ENCODE measurements at places on chromosomes 11 and 22. TPM values are rescaled to one million over a fixed set of nuclear protein-coding genes. Genes with fewer than 3 reads are reported as not detected.
A peak's percentile ranks its signal among the peaks of the same experiment; 100 is the strongest.

ACR gene
- total RNA-seq, result not detected

SLC36A4 gene
- 34.4 TPM for total RNA-seq

ANO9 gene
- total RNA-seq, result not detected

GLYATL1 gene
- 2.7 TPM for total RNA-seq

GRCh38 chr11:125128450-125128849 is 17.0 kb upstream of the TMEM218 start:
- peaks cover 5% of the 10 kb centered on the region for H3K36me3 ChIP-seq
- no peaks in the 10 kb centered on the region for H3K27me3 ChIP-seq
- peaks cover 16% of the 10 kb centered on the region for H3K4me1 ChIP-seq
- H3K27ac ChIP-seq, result no peak overlapping the region
- no peak overlapping the region for H3K4me3 ChIP-seq

DNA sequence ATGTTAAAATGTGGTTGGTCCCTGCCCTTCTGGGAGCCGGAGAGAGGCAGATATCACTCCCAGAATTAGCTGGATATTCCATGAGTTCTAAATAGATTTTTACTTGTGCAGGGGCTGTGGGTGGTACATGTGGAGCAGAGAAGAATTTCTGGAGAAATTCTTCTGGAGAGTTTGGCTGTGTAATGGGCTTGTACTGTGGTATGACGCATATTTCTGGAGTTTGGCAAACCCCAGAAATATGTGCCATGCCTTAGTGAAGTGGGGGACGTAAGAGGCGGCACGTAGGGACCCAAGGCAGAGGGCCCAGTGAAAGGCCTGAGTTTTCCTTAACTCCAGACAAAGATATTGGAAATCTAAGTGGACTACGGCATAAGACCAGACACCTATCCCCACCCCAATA is 51.3 kb upstream of the TBCEL start:
- H3K27me3 ChIP-seq, result no peaks in the 10 kb centered on the region
- H3K4me1 ChIP-seq, result peaks cover 7% of the 10 kb centered on the region
- no peak overlapping the region for H3K4me3 ChIP-seq
- H3K36me3 ChIP-seq, result no peaks in the 10 kb centered on the region
- DNase-seq, result no peak

GRCh38 chr11:128336203-128336602 is 251.2 kb downstream of the ETS1 start:
- peak overlapping the region; percentile 87 for H3K27ac ChIP-seq
- peak overlapping the region; percentile 9 for H3K4me3 ChIP-seq
- H3K27me3 ChIP-seq, result no peaks in the 10 kb centered on the region
- H3K36me3 ChIP-seq, result no peaks in the 10 kb centered on the region

GRCh38 chr11:36187622-36188021 is 101.6 kb downstream of the COMMD9 start:
- no peaks in the 10 kb centered on the region for H3K27me3 ChIP-seq
- H3K4me3 ChIP-seq, result no peak overlapping the region
- no peak overlapping the region for H3K27ac ChIP-seq

DNA sequence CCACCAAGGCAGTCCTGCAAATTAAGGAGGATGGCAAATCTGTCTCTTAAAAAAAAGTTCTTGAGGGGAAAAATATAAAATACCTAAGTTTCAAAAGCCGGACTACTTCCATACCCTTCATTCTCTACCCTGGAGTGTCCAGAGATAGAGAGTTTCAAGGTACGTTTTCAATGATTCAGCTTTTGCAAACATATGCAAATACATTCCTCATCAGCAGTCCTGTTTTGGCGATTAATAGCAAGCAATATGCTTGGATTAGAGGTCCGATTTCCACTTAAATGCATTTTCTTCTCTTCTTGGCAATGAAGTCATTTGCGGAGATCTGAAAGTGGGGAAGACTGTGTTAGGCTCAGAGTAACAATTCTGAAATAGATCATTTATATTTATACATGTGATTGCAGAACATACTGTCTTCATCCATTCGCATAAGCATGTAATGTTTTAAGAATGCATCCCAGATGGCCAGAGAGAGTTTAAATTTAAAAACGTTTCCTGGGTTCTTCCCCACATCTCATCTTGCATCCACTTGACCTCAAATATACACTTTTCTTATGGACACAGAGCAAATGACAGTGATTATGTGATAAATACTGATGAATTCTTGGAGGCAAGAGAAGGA is 13.8 kb upstream of the TFIP11 start:
- H3K4me3 ChIP-seq, result no peak overlapping the region
- no peak overlapping the region for H3K27ac ChIP-seq
- no peak for DNase-seq
- H3K36me3 ChIP-seq, result no peaks in the 10 kb centered on the region

GRCh38 chr22:18970176-18970947 is 34.3 kb upstream of the PRODH start:
- no peaks in the 10 kb centered on the region for H3K36me3 ChIP-seq
- peak; percentile 56 for DNase-seq
- H3K4me3 ChIP-seq, result no peak overlapping the region
- H3K4me1 ChIP-seq, result peaks cover 12% of the 10 kb centered on the region
- no peak overlapping the region for H3K27ac ChIP-seq

- H3K27ac ChIP-seq, result no peak overlapping the region
- no peak for DNase-seq
- no peaks in the 10 kb centered on the region for H3K27me3 ChIP-seq
- H3K36me3 ChIP-seq, result peaks cover 16% of the 10 kb centered on the region
- peaks cover 9% of the 10 kb centered on the region for H3K4me1 ChIP-seq
- no peak overlapping the region for H3K4me3 ChIP-seq
Observed at GRCh38 chr11:92885600-92885999, 83.9 kb upstream of the MTNR1B start.

- no peak overlapping the region for H3K27ac ChIP-seq
- no peak overlapping the region for H3K4me3 ChIP-seq
- no peaks in the 10 kb centered on the region for H3K27me3 ChIP-seq
- H3K36me3 ChIP-seq, result no peaks in the 10 kb centered on the region
- peaks cover 26% of the 10 kb centered on the region for H3K4me1 ChIP-seq
Observed at GRCh38 chr11:38593649-38594048, 1995.6 kb upstream of the RAG2 start.

DNA sequence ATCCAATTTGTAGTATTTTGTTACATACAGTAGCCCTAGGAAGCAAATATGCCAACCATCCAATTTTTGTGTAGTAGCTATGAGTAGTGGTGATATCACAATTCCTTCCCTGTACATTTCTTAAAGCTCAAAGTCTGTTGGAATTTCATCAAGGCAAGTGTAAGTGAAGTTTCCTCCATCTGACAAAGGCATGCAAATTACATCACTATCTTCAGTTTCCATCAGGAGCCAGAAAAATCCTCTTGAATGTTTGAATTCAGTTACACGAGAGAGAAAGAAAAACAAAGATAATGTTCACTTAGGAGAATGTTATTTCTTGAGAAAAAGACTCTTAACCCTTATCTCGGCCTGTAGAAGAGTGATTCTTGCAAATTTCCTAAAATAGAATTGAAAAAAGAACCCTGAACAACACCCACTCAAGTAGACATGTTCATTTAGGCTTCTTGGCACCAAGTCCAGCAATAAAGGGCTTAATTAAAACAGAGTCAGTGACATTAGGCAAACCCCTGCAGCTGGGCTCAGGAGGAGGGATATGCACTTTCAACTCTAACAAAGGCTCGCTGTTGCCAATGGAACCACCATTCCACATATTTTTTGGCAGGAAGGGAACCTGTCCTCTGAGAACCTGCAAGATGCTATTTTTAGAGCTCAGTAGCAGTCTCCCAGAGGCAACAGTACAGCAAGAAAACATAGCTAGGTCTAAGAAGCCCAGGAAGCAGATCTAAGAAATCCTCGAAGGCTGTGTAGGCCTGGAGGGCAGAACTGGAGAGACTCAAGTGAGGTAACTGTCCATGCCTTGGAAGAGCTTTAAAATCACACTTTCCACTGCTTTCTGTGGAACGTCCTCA is 144.6 kb downstream of the CCDC81 start:
- H3K27ac ChIP-seq, result no peak overlapping the region
- H3K27me3 ChIP-seq, result no peaks in the 10 kb centered on the region
- H3K4me3 ChIP-seq, result no peak overlapping the region

GRCh38 chr11:123299721-123300120 is 104.7 kb upstream of the CLMP start:
- no peaks in the 10 kb centered on the region for H3K36me3 ChIP-seq
- no peak overlapping the region for H3K4me3 ChIP-seq
- no peak for DNase-seq
- H3K4me1 ChIP-seq, result peaks cover 6% of the 10 kb centered on the region

GRCh38 chr11:72924568-72925190 is 110.5 kb downstream of the ATG16L2 start:
- peaks cover 3% of the 10 kb centered on the region for H3K36me3 ChIP-seq
- H3K27ac ChIP-seq, result no peak overlapping the region
- H3K27me3 ChIP-seq, result no peaks in the 10 kb centered on the region
- peaks cover 3% of the 10 kb centered on the region for H3K4me1 ChIP-seq
- DNase-seq, result no peak
- no peak overlapping the region for H3K4me3 ChIP-seq

DNA sequence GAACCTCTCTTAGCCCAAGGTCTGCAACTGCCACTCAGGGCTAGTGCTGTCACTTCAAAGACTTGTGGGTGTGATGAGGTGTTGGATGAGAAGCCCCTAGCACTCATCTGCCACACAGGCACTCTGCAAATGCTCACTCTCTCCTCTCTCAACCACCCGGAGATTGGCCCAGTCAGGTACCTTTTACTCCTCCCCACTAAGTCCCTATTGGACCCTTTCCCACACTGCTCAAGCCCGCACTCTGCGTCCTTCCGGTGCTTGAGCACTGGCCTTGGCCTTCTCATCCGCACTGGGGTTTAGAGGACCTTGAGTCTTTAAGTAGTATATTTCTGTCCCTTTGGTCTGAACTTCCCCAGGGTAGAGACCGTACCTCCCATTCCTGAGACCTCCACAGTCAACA is 308.0 kb downstream of the NXPE2 start:
- no peak overlapping the region for H3K4me3 ChIP-seq
- peaks cover 3% of the 10 kb centered on the region for H3K27me3 ChIP-seq
- no peak overlapping the region for H3K27ac ChIP-seq
- DNase-seq, result no peak
- H3K36me3 ChIP-seq, result no peaks in the 10 kb centered on the region

DNA sequence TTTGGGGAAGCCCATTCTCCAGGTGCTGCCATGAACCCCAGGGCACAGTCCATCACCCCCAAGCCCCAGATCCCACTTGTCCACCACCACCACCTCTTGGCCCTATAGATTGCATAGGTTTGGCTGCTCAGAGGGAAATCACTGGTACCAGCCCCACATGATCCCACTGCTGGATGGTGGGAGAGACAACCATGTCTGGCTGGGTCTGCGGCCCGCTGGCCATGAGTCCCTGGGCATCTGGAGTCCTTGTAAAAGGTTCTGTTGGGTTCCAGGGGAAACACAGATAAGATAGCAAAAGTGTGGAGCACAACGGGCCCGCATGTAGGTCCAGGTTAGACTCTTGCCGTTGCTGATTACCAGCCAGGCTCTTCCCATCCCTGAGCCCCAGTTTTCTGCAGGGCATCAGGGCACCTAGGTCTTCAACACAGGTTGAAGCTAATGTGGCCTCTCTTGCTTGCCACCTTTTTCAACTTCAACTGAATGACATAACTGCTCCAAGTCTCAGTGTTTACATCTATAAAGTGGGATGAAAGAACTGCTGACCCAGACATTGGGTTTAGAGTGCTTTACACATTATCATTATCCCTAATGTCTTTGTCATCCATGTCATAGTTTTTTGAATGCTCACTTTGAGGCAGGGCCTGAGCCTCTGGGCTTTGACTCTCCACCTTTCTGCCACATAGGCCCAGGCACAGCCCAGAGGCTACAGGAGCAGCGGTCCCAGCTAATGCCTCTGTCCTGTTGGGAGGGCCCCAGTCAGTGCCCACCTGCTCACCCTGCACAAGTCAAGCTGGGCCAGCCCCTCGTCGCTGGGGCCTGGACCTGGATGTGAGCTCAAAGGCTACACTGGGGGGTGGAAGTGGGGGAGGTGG is 1.0 kb upstream of the TANGO2 start:
- DNase-seq, result no peak
- H3K4me3 ChIP-seq, result peak overlapping the region; percentile 83
- H3K27ac ChIP-seq, result no peak overlapping the region
- peaks cover 39% of the 10 kb centered on the region for H3K27me3 ChIP-seq

- DNase-seq, result no peak
- no peak overlapping the region for H3K27ac ChIP-seq
- H3K36me3 ChIP-seq, result peaks cover 7% of the 10 kb centered on the region
- no peaks in the 10 kb centered on the region for H3K27me3 ChIP-seq
- no peak overlapping the region for H3K4me3 ChIP-seq
Observed at GRCh38 chr11:13697710-13698109, 29.2 kb downstream of the FAR1 start.

DNA sequence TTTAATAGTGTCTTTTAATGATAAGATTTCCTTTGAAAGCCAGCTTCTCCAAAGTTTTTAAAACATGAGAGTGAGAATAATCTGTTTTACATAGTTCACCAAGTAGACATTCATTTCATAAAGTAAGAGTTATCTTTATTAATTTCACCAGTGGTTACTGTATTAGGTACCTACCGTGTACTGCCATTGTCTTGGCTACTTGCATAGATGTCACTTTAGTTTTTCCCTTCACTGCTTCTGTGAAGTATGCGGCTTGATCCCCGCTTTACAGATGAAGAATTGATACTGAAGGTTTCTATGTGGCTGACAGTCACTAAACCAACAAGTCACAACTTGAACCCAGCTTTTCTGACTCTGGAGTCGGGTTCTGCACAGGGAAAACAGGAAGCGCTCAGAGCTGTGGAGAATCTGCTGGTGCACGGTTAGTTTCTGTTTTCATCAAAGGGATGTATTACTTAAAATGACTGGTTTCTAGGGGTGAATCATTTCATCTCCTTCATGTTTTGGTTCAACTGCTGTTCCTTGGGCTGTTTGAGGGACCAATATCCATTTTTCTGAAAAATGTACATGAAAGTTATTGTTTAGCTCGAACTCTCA is 39.3 kb upstream of the MYO18B start:
- no peak overlapping the region for H3K4me3 ChIP-seq
- H3K4me1 ChIP-seq, result peaks cover 14% of the 10 kb centered on the region
- no peak overlapping the region for H3K27ac ChIP-seq
- H3K27me3 ChIP-seq, result no peaks in the 10 kb centered on the region
- peaks cover 4% of the 10 kb centered on the region for H3K36me3 ChIP-seq

DNA sequence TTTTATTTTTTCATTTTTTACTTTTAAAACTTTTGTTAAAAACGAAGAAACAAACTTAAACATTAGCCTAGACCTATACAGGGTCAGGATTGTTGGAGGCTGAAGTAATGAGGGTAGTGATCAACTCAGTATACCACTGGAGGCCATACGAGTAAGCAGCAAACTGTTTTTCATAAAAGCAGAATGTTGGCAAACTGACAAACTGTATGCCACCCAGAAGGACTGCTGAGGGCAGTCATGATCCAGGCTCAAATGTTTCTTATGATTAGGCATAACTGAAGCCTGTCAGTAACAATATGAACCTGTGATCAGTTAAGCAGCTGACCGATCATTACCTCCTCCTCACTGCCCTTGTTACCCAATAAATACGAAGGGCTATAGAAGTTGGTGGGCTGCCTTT is 10.2 kb upstream of the SC5D start:
- DNase-seq, result no peak
- H3K27ac ChIP-seq, result no peak overlapping the region
- H3K27me3 ChIP-seq, result no peaks in the 10 kb centered on the region
- H3K4me3 ChIP-seq, result no peak overlapping the region

Data from neural crest cell (in vitro differentiated cells).